ENCODE measurements at places on chromosomes 12 and 14. TPM values are rescaled to one million over a fixed set of nuclear protein-coding genes. Genes with fewer than 3 reads are reported as not detected.

DNA sequence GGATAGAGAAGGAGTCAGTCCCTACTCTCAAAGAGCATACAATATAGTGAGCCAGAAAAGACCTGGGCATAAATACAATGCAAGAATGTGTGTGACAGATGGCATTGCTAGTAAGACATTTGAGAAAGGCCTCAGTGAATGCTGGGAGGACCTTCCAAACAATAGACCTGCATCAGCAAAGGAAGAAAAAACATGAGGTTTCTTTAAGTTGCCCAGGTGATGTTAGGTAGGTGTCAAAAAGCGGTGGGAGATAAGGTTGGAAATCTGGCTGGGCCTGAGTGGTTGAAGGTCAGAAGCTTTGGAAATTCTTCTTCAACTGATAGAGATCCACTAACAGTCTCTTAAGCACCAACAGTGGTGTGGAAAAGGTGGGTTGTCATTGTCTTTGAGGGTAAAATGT is 50.5 kb upstream of the FRS2 start:
- DNase-seq: no peak

- DNase-seq: no peak
Measured at GRCh38 chr12:53618275-53618674, 7.9 kb downstream of the ATF7 start.

DNA sequence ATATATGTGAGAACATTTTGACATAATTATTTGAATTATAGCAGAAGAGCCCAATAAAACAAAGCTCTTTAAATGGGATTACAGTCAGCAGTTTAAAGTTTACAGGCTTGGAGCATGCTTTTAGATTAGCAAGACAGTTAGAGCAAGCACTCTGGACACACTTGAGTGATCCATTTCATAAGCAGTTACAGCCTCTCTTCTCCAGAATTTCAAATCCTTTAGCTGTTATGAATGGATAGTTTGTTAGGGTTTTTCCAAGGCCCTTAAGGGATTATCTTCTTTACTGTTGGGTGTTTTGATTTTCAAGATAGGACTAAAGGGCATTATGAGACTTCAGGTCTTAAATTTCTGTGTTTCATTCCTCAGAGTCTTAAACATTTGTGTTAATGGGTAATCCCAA is 36.3 kb downstream of the BEST3 start:
- DNase-seq: no peak

GRCh38 chr12:22032732-22033131 is 13.3 kb upstream of the CMAS start:
- no peak for DNase-seq

GRCh38 chr14:79111987-79112501 is 941.9 kb downstream of the NRXN3 start:
- DNase-seq: no peak

GRCh38 chr14:74860899-74861733 is 14.8 kb downstream of the PROX2 start:
- peak; percentile 89 for DNase-seq

- DNase-seq: no peak
Measured at GRCh38 chr12:21340403-21340802, 5.7 kb upstream of the SLCO1A2 start.

DNA sequence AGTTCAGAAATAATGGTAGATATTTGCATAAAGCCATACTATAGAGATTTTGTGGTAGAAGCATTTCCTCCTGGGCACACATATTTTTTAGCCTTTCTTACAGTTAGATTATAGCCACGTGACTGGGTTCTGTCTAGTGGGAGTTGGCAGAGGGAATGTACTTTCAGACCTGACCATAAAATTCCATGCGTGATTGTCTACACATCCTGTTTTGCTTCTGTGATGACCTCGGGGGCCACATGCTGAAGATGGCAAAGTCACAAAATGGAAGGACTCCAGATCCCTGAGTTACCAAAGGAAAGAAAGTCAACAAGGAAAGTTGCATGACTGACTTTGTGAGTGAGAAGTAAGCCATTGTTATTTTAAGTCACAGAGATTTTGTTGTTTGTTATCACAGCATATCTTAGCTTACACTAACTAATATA is 14.6 kb upstream of the MIA2 start:
- no peak for DNase-seq

GRCh38 chr12:66066137-66066928 is 64.2 kb downstream of the LLPH start:
- DNase-seq: peak; percentile 5

- no peak for DNase-seq
Measured at GRCh38 chr12:74259199-74259598, 278.4 kb upstream of the ATXN7L3B start.

DNA sequence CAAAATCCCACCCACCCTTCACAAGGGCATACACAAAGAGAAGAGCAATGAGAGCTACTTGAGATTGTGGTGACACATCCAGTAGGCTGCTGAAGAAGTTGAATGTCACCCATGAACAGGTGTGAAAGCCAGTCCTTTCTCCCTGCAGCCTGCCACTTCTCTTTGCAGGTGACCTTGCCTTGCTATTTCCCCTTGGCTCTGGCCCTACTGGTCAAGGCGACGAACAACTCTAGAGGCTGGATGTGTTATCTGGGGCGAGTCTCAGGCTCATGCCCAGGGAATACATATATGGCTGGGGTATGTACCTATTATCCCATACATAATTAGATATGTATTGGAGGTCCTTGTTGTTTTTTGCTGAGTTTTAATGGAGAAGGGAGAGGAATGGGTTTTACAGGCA is 70.2 kb upstream of the EGLN3 start:
- DNase-seq: no peak

GRCh38 chr12:111359231-111359913 is 9.5 kb downstream of the PHETA1 start:
- DNase-seq: no peak

DNA sequence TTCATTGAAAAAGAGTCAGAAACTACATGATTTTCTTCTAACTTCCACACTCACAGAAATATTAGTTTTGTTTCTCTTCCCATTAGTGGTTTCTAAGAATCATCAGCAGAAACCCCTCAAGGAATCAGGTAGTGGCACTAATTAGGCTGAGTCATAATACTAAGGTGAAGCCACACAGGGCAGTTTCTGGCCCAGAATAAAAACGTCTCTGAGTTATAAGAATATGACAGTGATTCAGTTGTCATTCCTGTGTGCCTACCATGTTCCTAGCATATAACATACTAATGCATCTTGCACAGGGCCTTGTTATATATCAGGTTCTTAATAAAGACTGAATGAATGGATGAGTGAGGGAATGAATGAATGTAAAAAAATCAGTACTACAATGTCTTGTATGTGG is 206.0 kb upstream of the PLEKHG7 start:
- DNase-seq: no peak

- peak; percentile 3 for DNase-seq
Measured at GRCh38 chr12:91846466-91847055, 299.1 kb downstream of the BTG1 start.

GRCh38 chr12:104478396-104479122 is 21.8 kb downstream of the CHST11 start:
- DNase-seq: peak; percentile 57

- peak; percentile 20 for DNase-seq
Measured at GRCh38 chr12:81208187-81208911, 130.5 kb downstream of the ACSS3 start.

DNA sequence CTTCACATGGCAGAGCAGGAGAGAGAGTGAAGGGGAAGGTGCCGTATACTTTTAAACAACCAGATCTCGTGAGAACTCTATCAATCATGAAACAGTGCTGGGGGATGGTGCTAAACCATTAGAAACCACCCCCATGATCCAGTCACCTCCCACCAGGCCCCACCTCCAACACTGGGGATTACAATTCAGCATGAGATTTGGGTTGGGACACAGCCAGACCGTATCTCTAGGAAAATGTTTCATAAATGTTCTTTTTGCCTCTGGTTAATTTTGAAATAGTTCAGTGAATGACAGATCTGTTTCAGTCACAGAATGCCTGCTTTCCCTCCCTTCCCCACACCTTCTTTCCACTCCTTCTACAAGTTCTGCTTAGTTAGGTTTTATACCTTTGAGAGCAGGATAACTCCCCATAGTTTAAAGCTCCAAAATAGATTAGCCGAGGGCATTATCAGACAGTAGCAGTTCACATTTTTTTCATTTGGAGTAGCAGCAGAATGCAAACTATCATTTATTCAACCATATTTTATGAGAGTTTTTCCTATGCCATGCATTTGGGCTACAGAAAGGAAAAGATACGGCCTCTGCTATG is 27.1 kb downstream of the PELI2 start:
- DNase-seq: peak; percentile 63

DNA sequence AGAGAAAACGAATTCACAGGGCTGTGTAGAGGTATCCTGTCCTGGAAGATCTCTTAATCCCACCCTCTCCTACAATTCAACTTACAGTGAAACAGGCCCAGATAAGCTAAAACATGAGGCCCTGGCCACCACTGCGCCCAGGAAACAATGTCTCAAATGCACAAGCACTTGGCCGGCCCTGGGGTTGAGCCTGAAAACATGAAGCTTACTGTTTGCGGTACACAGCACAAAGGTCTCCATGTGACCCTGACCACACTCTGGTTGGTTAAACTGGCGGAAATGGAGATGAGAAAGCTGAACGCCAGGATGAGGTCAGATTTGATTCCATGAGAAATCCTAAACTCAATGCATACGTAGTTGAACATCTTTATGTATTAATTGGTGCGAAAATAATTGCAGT is 16.4 kb downstream of the WSB2 start:
- DNase-seq: no peak

GRCh38 chr14:60153991-60154390 is 11.2 kb downstream of the DHRS7 start:
- no peak for DNase-seq

DNA sequence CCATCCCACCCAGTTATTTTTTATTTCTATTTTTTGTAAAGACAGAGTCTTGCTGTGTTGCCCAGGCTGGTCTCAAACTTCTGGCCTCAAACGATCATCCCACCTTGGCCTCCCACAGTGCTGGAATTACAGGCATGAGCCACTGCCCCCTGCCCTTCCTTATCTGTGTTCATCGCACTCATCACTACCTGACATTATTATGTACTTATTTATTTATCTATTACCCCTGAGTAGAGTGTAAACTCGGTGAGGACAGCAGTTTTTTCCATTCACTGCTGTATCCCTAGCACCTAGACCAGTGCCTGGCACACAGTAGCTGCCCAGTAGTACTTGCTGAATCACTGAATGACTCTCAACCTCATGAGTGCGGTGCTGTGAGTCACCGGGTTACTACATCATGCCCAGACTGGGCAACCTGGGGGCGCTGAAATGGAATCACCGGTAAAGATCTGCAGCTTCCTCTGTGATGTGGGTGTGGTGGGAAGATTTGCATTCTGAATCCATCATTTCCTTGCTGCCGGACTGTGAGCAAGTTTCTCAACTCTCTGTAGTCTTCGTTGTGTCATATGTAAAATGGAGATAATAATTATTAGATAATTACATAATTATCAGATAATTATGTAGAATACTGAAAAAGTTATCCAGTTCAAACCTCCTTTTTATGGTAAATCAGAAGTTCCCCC is 81.9 kb upstream of the USP44 start:
- DNase-seq: no peak

DNA sequence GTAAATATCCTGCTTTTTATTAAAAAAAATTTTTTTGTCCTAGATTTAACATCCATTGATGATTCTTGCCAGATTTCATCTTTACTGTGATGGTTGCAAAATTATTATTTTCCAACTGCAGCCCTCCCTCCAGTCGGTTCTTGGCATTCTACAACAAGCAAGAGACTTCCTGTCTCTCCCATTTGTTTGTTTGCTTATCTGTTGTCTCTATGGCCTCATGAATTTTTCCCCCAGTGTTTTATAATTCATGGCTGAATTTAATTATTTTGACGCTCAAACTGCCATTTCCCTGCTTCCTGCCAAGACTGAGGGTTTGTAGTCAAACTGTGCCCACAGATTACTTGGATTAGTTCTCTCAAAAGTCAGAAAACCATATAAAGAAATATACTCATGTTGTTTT is 25.9 kb downstream of the CGRRF1 start:
- no peak for DNase-seq

GRCh38 chr12:65306366-65307168 is 28.1 kb downstream of the MSRB3 start:
- DNase-seq: peak; percentile 84

- no peak for DNase-seq
Measured at GRCh38 chr12:16473610-16474326, 126.3 kb downstream of the MGST1 start.

DNA sequence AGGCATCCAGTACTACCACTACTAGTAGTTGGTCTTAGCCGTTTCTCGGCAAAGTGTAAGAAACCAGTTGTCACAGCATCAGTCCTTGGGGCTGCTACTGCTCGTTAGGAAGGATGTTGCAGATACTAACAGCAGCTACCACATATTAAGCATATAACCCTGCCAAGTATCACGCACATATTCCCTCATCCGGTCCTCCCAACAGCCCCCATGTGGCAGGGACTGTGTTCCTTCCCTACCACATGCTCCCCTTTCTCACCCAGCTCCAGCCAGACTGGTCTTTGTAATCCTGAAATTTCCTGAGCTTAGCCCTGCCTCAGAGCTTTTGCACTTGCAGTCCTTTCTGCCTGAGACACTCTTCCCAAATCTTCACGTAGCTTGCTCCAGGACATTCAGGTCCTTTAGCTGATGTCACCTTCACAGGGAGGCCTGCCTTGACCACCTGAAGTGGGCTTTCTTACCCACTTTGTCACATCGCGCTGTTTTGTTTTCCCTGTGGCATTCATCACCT is 7.8 kb downstream of the ERP29 start:
- DNase-seq: no peak

- DNase-seq: no peak
Measured at GRCh38 chr12:12133259-12133658, 62.5 kb downstream of the BCL2L14 start.

DNA sequence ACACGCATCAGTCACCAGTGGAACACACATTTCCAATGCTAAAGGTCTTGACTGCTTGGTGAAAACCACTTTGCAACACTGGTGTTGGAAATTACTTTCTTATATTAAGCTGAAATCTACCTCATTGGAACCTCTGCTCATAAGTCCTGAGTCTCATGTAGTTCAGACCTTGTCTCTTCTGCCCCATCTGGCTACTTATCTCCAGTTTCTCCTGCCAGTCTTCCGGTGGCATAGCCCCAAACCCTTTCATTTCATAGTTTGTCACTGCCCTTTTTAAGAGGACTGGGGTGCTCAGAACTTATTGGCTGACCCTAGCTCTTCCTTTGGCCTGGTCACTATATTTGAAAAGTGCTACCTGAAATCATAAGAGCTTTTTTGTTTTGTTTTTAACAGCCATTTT is 43.7 kb downstream of the HELB start:
- no peak for DNase-seq

- DNase-seq: no peak
Measured at GRCh38 chr12:92861381-92861780, 67.7 kb downstream of the EEA1 start.

AMN gene
- 0.21 TPM for total RNA-seq

TGM1 gene
- total RNA-seq: 0.35 TPM

GOLGA3 gene
- total RNA-seq: 40.4 TPM

KRT74 gene
- not detected for total RNA-seq

B4GALNT3 gene
- total RNA-seq: 39.2 TPM

CELA1 gene
- not detected for total RNA-seq

PLBD2 gene
- total RNA-seq: 14.3 TPM

ARHGEF40 gene
- total RNA-seq: 32.9 TPM

HOXC10 gene
- total RNA-seq: not detected

SDS gene
- total RNA-seq: not detected

VWF gene
- 0.03 TPM for total RNA-seq

PLXNC1 gene
- 4.1 TPM for total RNA-seq
